Activated effector memory CD4-positive, alpha-beta T cell treated with Interleukin-2 at 50 U/mL for 16 hours (primary cell): ENCODE measurements at places on chromosomes 2 and 18.

DNA sequence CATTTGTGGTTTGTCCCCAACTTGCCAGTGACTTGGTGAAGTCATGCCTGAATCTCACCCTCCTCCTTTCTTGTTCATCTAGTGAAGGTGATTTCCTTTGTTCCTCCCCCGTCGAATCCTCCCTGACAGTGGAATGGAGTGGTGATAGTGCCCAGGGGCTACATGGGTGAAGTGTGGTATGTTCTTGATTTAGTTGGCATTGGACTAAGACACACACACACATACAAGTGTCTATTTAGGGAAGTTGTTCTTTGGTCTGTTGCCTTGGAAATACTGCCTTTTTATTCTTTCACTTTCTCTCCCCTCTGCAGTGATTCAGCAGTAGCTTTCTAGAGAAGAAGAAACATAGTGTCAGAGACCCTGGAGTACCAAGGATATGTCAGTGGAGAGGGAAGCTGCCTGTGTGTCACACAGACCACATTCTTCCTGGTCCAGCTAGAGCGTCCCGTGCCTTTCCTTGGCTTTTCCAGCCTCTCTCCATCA, 10.9 kb downstream of the INPP4A start:
- DNase-seq: no peak

- DNase-seq: no peak
These were observed 97.9 kb upstream of the ZNF516 start for GRCh38 chr18:76592981-76593381.

DNA sequence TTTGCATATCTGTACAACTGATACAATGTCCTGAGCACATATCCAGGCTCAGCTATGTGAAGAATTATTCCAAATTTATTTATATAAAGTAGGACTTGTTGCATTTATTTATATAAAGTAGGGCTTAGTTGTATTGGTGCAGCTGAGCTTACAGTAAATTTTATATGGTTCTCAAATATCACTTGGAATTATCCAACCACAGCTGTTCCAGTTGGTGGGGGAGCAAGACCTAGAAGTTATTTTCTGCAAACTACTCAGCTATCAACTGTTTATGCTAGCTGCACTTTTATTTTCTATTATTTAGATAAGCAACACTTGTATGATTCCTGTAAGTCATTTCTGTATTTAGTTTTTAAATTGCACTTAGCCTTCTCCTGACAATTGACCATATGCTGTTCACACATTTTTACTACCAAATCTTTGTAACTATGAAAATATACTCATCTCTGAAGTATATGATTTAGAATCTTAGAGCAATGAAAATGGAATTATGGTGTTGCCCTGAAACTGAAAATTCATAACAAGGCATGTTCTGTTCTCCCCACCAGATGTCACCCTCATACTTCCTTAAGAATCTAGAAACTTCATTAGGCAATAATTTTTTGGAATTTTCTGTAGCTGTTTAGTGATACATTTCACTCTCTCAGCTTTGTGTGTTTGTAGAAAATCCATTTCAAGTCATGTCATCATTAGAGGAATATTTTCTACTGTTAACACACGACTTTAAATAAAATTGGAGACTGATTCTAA, 157.0 kb upstream of the CBLN2 start:
- no peak for DNase-seq

DNA sequence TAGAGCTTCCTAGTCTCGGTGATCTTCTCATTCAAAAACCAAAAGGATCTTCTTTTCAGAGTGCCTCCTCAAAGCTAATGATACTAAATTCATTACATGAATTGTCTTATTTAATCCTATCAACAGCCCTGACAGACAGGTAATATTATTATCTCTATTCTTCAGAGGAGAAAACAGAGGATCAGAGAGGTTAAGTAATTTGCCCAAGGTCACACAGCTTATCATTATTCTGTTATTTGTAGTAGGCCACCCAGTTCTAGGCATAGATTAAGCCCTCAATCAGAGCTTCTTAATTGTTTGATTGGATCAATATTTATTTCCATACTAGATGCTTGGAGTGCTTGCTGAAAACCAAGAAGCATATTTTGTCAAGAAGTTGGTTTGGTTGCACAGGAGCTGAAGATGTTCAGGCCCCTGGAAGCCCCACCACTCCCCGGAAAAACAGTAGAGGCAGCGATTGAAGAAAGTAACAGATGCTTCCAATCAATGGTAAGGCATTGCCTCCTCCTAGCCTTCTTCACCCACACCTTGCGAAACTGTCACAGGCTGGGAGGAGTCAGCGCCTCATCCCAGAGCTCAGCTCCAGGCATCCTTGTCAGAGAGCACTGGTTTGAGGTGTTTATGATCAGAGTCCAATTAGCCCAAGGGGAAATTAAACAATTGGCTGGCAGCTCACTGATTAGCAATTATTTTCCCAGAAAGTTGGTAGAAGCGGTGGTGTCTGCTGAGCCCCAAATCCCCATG, 487.2 kb downstream of the BCL11A start:
- no peak for DNase-seq

- no peak for DNase-seq
These were observed 27.3 kb downstream of the TIMM21 start for GRCh38 chr18:74175658-74176057.

GRCh38 chr2:78263571-78263970, 741.4 kb upstream of the LRRTM4 start:
- no peak for DNase-seq

DNA sequence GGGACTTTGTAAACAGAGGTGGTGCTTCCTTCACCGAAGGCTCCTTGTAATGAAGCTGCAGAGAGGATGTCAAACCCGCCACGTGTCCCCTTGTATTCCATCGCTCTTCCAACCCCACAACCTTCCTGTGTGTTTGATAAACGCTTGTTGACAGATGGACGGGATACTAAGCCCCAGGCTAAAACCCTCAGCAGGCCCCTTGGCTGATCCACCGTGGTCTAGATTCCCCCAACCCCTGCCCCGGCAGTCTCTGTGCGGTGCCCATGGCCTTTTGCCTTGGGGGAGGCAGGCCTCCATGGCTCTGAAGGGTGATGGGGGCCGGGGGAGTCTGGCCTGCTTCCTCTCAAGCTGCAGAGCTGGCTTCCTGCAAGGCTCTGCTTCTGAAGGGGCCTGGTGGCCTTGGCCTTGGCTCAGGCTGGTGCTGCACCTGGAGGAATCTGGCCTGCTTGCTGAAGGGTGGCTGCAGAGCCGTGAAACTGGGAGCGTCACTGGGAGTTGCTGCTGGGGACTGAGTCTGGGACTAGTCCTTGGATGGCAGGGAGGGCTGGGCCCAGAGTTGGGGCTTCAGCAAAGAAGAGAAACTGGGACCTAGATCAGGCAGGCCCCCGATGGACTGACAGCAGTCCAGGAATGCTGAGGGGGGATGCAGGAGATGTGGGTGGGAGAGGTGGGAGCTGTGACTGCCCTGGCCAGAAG, 9.6 kb upstream of the NTSR2 start:
- no peak for DNase-seq

DNA sequence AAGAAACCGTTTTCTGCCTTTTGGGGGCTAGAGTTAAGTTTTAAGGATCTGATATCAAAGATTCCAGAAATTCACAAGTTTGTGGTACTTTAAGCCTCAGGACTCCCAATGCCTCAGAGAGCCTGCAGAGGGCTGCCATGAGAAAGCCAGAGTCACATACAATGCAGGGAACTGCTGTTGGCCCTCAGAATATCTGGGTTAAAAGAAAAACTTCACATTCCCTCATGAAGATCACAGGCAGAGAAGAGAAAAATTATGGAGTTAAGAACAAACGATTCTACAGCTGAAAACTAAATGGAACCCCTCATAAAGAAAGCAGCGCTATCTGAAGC, 39.5 kb downstream of the HDAC4 start:
- no peak for DNase-seq

GRCh38 chr18:61400016-61400635, 66.9 kb downstream of the CDH20 start:
- no peak for DNase-seq

DNA sequence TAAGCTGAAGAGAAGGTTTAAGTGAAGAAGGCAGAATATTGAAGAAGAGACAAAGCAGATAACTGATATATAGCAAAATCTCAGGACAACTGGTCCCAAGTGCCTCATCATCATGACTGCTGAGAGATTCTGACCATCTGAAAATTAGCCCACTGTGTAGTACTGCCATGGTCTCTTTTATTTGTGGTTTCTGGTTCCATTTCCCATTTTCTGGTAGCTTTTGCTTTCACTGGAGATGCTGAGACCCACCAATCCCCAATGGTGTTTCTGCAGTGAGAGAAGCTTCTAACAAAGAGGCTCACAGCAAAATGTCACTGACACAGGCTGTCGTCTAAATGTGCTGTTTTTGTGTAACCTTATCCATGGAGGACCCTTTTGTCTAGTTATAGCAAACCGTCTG, 79.5 kb downstream of the TMEM163 start:
- no peak for DNase-seq

DNA sequence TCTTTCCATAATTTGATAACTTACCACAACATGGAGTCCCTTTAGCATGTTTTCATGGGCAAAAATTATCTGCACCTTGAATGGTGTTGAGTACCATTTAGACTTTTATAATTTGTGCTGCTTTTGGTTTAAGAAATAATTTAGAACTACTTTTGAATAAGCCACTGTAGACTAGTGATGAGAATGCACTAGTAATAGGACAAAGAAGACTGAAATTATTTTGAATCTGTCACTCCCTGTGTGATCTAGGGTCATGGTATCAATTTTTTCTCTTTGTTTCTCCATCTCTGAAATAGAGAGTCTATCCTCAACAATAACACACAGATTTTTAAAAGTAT, 37.7 kb downstream of the EFEMP1 start:
- no peak for DNase-seq

- peak; percentile 31 for DNase-seq
These were observed 126.4 kb upstream of the MGAT5 start for GRCh38 chr2:134127496-134127895.

- DNase-seq: no peak
These were observed 139.5 kb upstream of the ZNF516 start for GRCh38 chr18:76634564-76634963.

DNA sequence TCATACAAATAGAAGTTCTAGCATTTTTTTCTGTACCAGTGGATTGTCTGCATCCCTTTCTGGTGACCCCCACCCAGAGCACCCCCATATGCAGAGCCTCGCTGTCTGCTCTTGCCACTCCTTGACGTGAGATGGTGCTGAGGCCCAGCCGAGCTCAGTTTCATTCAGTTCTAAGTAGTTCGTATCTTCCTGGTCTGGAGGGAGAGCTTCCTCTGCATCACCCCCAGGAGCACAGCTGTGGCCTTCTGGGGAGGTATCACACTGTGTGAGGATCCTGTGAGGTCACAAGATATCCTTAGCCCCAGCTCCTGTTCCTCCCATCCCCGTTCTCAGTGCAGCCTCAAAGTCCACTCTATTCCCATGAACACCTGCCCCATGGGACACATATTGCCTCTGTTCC, 132.7 kb downstream of the PTGR3 start:
- DNase-seq: no peak

DNA sequence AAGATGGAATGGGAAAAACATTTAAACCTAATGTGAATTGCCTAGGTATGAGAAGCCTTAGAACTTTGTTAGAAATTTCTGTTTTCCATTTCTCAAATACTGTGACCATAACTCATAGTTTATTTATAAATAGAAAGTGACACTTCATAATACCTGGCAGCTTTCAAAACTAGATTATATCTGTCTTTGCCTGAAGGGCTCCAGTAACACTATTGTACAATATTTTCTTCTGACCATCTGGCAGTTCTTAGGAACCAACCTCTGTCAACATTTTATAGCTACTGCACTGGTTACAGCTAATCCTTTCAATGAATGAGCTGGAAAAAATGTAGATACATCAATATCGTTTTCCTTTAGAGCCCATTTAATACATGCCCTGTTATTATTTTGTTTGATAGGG, 237.4 kb downstream of the CAMKMT start:
- no peak for DNase-seq

GRCh38 chr2:219452361-219453317, 18.0 kb downstream of the SPEG start:
- DNase-seq: no peak

- DNase-seq: no peak
These were observed 182.0 kb upstream of the ZNF804A start for GRCh38 chr2:184416146-184416913.

DNA sequence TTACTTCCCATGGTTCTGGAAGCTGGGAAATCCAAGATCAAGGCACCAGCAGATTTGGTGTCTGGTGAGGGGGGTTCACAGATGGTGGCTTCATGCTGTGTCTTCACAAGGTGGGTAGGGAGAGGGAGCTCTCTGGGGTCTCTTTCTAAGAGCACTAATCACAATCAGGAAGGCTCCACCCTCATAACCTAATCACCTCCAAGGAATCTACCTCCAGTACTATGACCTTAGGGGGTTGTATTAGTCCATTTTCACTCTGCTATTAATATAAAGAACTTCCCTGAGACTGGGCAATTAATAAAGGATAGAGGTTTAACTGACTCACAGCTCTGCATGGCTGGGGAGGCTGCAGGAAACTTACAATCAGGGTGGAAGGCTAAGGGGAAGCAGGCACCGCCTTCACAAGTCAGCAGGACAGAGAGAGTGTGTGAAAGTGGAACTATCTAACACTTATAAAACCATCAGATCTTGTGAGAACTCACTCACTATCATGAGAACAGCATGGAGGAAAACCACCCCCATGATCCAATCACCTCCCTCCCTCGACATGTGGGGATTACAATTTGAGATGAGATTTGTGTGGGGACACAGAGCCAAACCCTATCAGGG, 17.6 kb downstream of the TBC1D8 start:
- DNase-seq: no peak

- no peak for DNase-seq
These were observed 26.5 kb upstream of the RTN4 start for GRCh38 chr2:55076721-55077120.

- no peak for DNase-seq
These were observed 158.2 kb upstream of the MYCN start for GRCh38 chr2:15782009-15782751.

DNA sequence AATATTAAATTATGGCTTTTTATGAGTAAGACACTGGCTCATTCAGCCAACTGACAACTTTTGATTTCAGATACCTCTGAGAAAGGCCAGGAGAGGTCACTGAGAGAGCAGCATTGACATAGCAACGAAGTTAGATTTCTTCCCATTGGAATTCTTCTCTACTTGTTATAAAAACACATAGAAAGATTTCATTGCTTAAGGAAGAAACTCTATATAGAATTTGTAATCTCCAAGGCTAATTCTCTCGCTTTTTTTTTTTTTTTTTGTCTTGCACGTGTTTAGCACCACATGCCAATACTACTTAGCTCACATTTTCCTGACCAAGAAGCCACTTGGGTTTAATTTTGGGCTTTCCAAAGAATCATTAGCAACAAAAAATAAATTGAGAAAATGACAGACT, 233.7 kb downstream of the CALCRL start:
- no peak for DNase-seq

DNA sequence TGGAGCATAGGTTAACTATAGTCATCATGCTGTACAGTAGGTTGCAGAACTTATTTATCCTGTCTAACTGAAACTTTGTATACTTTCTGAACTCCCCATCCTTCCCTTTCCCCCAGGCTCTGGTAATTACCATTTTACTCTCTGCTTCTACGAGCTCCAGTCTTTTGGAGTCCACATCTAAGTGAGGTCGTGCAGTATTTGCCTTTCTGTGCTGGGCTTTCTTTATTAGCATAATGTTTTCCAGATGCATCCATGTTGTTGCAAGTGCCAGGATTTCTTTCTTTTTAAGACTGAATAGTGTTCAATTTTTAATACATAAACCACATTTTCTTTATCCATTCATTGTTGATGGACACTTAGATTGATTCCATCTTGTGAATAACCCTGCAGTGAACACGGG, 464.1 kb downstream of the TGIF1 start:
- DNase-seq: no peak
